Activated B cell treated with CpG ODN at 0.5 μM for 24 hours (primary cell): ENCODE measurements at places on chromosomes 5 and 9.

- no peak for DNase-seq
- no peaks in the 10 kb centered on the region for H3K27me3 ChIP-seq
- no peaks in the 10 kb centered on the region for H3K4me1 ChIP-seq
- H3K4me3 ChIP-seq: no peak overlapping the region
Observed at GRCh38 chr9:19629488-19629887, 159.3 kb downstream of the SLC24A2 start.

DNA sequence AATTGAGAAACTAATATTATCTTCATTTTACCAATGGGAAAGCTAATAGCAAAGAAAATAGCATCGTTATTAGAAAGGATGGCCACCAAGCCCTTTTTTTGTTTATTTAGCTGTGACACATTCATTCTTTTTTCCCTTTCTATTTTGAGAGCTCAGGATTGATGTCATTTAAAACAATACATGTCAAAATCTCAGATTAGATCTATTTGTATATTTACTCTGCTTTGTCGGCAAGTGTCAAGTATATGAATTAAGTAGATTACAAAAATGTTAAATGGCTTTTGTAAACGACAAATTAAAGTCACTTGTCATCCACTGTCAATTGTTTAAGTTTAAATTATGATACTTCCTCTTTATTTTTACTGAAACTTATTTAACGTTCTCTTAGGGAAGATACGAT lies 118.9 kb downstream of the PAM start:
- no peak overlapping the region for H3K27ac ChIP-seq
- no peak for DNase-seq
- H3K4me3 ChIP-seq: no peak overlapping the region
- H3K4me1 ChIP-seq: no peaks in the 10 kb centered on the region
- no peaks in the 10 kb centered on the region for H3K36me3 ChIP-seq

DNA sequence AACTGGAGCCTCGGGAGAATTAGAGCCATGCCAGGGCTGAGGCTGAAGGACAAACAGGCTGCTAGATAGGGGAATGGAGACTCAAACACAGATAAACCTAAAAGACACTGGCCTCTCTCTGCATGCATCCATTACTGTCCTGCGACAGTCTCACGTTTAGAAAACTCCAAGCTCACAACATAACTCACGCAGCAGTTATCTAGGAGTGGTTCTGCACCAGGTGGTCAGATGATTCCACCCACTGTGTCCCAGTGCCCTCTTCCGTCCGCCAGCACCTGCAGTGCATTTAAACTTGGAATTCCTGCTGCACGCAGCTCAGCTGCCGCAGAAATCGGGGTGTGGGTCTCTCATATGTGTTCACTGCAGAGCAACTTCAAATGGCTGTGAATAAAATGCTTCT lies 272.6 kb upstream of the IRX2 start:
- no peak overlapping the region for H3K27ac ChIP-seq
- DNase-seq: no peak
- no peak overlapping the region for H3K4me3 ChIP-seq
- H3K27me3 ChIP-seq: no peaks in the 10 kb centered on the region
- no peaks in the 10 kb centered on the region for H3K36me3 ChIP-seq

GRCh38 chr9:113695440-113695851 lies 180.7 kb upstream of the ZNF618 start:
- H3K4me1 ChIP-seq: peaks cover 3% of the 10 kb centered on the region
- no peak overlapping the region for H3K27ac ChIP-seq
- no peak for DNase-seq
- H3K36me3 ChIP-seq: no peaks in the 10 kb centered on the region
- H3K27me3 ChIP-seq: peaks cover 17% of the 10 kb centered on the region

DNA sequence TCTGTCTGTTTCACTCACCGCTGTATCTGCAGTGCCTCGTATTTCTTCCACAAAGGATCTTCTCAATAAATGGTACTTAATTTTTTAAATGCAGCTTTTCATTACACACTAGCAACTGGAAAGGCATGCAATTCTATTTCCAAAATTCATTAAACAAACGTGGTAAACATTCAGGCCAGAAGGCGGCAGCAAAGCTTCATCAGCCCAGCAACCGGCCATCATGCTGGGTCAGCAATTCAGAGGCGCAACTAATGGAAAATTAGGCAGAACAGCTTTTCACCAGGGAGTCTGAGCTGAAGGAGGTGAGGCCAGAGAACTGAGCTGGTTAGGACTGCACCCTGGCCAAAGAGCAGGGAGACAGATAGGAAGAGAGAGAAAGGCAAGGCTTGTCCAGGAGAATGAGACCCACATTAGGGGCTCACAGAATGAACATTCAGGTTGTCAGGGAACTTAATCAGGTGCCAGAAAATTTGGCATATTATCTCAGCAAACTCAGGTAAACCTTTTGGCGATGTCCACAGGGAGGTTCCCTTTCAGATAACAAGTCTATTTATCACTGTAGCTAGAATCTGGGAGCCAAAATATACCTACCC lies 17.7 kb upstream of the RNF180 start:
- no peak overlapping the region for H3K27ac ChIP-seq
- no peaks in the 10 kb centered on the region for H3K4me1 ChIP-seq
- no peaks in the 10 kb centered on the region for H3K27me3 ChIP-seq
- H3K4me3 ChIP-seq: no peak overlapping the region
- no peak for DNase-seq

- no peak for DNase-seq
- H3K4me1 ChIP-seq: no peaks in the 10 kb centered on the region
- H3K4me3 ChIP-seq: no peak overlapping the region
Observed at GRCh38 chr5:14425559-14425958, 156.0 kb upstream of the OTULINL start.
